ENCODE measurements at places on chromosomes 1 and 21. TPM values are rescaled to one million over a fixed set of nuclear protein-coding genes. Genes with fewer than 3 reads are reported as not detected.

Gene IVL
- total RNA-seq, result not detected

Gene LCA5L
- 1.6 TPM for total RNA-seq

Gene HUNK
- total RNA-seq, result under 0.01 TPM

Gene RNU1-1
- 3,030 TPM for total RNA-seq

Gene OR2T33
- total RNA-seq, result not detected

Gene PIK3R3
- 2.1 TPM for total RNA-seq

Gene AKR7A3
- total RNA-seq, result 0.37 TPM

Gene PNRC2
- total RNA-seq, result 70.0 TPM

Gene ITGB2
- total RNA-seq, result under 0.01 TPM

Gene AHCTF1
- 17.6 TPM for total RNA-seq

Gene ACKR1
- not detected for total RNA-seq

Gene DRAXIN
- not detected for total RNA-seq

Gene AMY2A
- not detected for total RNA-seq

Gene FCER1G
- total RNA-seq, result not detected

Gene KIAA1614
- total RNA-seq, result 7.0 TPM

Gene WNT2B
- 4.1 TPM for total RNA-seq

Gene RAD54L
- total RNA-seq, result 0.43 TPM

Gene NBPF4
- total RNA-seq, result not detected

Gene ZNF648
- not detected for total RNA-seq

Gene OLIG2
- total RNA-seq, result not detected

Gene ACOT11
- total RNA-seq, result 1.8 TPM

Gene TEX38
- total RNA-seq, result not detected

Gene ANKRD35
- total RNA-seq, result 1.9 TPM

Gene GJA8
- total RNA-seq, result not detected

Gene SLC45A1
- 2.0 TPM for total RNA-seq

Gene TNFRSF9
- total RNA-seq, result 0.14 TPM

Gene PRR9
- total RNA-seq, result not detected

Gene FCMR
- total RNA-seq, result 0.09 TPM

Gene TRABD2B
- total RNA-seq, result 0.65 TPM

Gene GNAT2
- total RNA-seq, result 0.28 TPM

Gene HAO2
- total RNA-seq, result not detected

Gene CR1L
- not detected for total RNA-seq

Gene CCDC185
- total RNA-seq, result not detected

Gene GPA33
- total RNA-seq, result not detected

Gene DDX20
- total RNA-seq, result 10.4 TPM

Gene GON4L
- 18.6 TPM for total RNA-seq

Gene TRIM46
- 2.5 TPM for total RNA-seq

Gene GDAP2
- total RNA-seq, result 17.9 TPM

Gene RABGAP1L
- 22.3 TPM for total RNA-seq

Measured in smooth muscle cell of bladder (primary cell).